ENCODE measurements at places on chromosomes 12 and 14.

GRCh38 chr14:69754487-69754886, 12.5 kb upstream of the SRSF5 start:
- DNase-seq: no peak

DNA sequence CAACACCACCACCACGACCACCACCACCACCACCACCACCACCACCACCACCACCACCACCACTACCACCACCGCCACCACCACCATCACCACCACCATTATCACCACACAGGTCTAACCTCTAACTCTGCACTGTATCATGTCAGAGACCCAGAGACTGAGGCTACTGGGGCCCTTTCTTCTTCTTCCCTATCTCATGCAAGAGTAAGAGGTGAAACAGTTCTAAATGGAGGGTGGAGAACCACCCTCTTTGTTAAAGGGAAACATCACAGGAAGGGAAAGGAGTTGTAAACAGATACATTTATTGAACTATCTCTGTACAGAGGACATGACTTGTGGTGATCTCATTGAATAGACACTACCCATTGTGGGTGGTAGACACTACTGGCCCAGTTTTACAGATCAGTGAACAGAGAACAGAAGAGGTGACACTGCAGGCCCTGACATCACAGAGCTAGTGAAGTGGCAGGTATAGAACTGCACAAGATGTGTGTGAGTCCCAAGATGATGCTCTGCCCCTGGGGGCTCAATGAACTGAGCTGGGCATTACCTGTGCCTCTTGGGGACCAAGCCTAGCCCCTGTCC, 91.6 kb downstream of the FOXN3 start:
- no peak for DNase-seq

DNA sequence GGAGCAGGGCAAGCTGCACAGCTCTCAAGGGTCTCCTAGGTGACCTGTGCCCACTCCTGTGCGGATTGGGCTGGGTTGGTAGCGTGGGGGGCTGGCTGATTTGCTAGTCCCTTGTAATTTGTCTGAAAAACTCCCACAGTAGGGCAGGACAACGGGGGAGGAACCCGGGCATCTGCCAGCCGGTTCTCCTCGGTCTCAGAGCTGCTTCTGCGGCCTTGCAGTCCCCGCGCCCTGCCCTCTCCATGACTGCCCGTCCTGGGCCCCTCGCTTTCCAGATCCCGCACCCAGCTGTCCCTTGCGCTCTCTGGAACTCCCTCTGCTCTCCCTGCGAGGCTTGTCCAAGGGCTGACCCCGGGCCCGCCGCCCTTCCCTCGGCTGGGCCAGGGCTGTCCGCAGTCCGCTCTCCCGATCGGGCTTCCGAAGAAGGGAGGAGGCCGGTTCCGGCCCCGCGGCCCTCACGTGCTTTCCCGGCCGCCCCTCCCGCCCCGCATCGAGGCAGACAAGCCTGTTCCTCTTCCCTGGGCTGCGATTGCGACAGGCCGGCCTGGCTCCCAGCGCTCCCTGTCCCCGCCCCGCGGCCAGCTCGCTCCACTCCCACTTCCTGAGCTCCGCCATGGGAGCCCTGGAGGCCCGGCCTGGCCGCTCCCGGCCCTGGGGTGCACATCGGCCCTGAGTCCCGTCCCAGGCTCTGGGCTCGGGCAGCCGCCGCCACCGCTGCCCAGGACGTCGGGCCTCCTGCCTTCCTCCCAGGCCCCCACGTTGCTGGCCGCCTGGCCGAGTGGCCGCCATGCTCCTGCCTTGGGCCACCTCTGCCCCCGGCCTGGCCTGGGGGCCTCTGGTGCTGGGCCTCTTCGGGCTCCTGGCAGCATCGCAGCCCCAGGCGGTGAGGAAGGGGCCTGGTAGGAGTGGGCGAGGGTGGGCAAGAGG, at the start of gene LTBR:
Gene LTBR, plus strand, starts transcription at position 591 of the 927 bp plus-strand sequence. Its CDS starts 197 bp downstream, at position 788.
- peak; percentile 76 for DNase-seq

- DNase-seq: no peak
These were observed 47.8 kb downstream of the TESC start for GRCh38 chr12:117051380-117051779.

DNA sequence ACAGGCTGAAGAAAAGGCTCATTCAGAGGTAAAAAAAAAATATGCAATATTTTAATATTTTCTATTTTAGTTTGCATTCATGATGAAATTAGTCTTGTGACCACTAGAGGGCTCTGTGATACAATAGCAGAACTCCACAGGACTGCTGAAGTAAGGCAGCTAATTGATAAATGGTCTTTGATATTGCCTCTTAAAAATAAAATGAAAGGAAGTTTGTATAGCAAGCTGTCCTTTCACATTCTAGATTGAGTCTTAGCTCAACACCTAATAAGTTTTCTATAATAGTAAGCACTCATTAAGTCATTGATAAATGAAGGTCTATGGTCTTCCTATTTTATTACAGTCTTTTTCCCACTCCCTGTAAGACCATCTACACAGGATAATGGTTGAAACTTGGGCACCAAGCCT, 315.7 kb downstream of the NAV3 start:
- DNase-seq: peak; percentile 11

DNA sequence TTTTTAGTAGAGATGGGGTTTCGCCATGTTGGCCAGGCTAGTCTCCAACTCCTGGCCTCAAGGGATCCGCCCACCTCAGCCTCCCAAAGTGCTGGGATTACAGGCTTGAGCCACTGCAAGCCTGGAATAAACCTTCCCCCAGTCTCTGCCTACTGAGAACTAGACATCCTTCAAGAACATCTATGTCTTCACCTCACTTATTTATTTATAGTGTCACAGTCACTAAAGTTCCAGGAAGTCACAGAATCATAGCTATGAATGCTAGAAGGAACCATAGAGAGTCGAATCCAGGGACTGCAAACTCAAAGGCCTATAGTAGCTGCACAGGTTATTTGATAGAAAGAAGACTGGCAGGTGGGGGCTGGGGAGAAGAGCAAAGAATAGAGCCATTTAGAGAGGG, 44.7 kb upstream of the NUDT4 start:
- DNase-seq: no peak

GRCh38 chr14:21626491-21627230, 8.1 kb downstream of the OR10G2 start:
- DNase-seq: no peak
